ENCODE measurements at places on chromosomes 3 and 15.

- DNase-seq: no peak
Observed at GRCh38 chr3:65048151-65048550, 360.4 kb upstream of the ADAMTS9 start.

DNA sequence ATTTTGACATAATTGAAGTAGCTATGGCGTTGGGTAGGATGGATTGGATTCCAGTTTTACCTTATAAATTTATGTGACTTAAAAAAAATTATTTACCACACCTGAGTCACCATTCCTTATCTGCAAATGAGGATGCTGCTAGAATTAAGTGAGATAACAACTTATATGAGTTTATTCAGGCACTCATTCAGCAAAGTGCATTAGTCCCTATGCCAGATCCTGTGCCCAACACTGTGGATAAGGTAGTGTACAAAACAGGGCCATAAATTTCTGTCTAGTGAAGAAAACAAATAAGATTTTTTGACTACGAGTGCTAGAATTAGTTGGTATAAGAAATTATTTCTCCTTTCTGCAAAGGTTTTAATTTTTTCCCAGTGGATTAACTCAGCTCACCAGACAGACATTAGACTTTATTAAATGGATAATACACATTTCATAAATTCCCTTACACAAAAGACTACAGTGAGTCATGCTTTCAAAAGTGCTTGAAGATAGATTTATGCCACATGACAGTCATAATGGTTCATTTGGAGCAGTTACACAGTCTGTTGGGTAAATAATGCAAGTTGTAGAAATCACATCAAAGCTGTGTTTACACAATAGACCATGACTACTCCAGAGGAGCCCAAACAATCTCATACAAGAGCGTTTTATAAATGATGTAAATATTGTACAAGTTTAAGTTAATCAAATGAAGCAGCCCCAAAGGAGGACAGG lies 129.9 kb upstream of the TGFBR2 start:
- no peak for DNase-seq

- no peak for DNase-seq
Observed at GRCh38 chr3:107806021-107806420, 283.3 kb downstream of the BBX start.

DNA sequence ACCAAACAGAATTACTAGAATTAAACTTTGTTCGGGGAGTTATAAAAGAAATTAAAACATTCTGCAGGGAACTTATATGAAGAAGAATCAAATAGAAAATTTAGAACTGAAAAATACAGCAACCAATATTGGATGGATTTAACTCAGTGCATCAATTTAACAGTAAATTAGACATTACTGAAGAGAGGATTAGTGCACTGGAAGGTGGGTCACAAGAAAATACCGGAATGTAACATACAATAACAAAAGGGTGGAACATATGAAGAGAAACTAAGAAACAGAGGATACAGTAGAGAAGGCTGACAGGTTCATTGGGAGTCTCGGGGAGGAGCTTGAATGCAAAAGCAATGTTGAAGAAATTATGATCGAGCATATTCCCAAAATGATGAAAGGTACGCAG lies 56.3 kb downstream of the CDIN1 start:
- DNase-seq: no peak

GRCh38 chr15:26374806-26375205 lies 398.1 kb downstream of the GABRB3 start:
- no peak for DNase-seq

DNA sequence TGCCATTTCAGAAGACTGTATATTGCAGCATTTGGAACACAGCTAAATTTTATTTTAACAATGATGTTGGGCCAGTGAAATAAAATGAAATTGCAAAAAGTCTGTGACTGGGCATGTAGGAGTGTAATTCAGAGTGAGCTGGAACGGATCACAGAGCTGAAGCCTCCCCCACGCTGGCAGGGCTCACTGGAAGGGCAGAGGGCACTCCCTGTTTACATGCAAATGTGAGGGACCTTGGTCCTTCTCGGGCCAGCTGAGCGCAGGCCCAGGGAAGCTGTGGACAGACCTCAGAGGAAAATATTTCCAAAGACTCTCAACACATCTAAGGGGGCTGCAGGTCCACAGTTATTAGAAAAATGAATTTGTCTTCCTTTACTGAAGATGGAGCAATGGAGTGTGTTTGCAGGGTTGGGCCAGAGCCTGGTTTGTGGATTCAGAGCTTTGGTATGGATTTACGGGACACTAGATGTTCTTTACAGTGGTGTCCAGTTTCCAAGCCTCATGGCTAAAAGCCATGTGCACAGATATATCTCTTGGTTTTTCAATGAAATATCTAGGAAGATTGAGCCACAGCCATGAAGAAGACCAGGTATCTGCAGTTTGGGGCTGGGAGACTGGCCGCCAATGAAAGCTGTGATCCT lies 32.0 kb downstream of the TRPM1 start:
- no peak for DNase-seq

GRCh38 chr3:116256843-116257485 lies 188.3 kb downstream of the LSAMP start:
- DNase-seq: no peak

DNA sequence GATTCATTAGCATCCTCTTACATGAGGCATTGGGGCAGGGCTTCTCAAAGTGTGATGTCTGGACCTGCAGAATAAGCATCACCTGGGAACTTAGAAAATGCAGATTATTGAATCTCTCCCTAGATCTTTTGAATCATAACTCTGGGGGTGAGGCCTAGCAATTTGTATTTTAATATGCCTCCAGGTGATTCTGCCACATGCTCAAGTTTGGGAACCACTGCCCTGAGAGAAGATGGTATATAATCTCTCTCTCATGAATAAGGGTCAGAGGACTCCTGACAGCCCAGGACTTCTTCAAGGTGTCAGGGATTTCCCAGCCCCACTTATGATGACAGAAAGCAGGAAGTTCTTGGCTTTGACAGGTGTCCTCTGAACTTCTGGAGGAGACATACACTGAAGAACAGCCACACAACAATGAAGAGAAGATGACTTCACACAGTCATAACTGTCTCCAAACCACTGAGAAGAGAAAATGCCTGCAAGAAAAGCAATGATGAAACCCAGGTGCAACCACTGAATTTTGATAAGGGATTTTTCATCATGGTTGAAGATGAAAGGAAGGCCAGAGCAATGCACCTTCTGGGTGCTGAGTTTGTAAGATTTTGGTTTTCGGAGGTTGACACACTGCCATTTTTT lies 211.9 kb upstream of the MRPL3 start:
- DNase-seq: no peak

GRCh38 chr15:38479756-38480155 lies 25.8 kb downstream of the FAM98B start:
- no peak for DNase-seq

- no peak for DNase-seq
Observed at GRCh38 chr15:26967719-26968269, 3.2 kb upstream of the GABRG3 start.

GRCh38 chr3:69406163-69406562 lies 20.3 kb upstream of the FRMD4B start:
- no peak for DNase-seq

GRCh38 chr15:57992761-57993355 lies 72.7 kb downstream of the ALDH1A2 start:
- no peak for DNase-seq

GRCh38 chr3:90034038-90034437 lies 926.6 kb downstream of the EPHA3 start:
- DNase-seq: no peak

- no peak for DNase-seq
Observed at GRCh38 chr3:112403103-112403502, 70.1 kb downstream of the CD200 start.

GRCh38 chr3:78761126-78761525 lies 1006.7 kb downstream of the ROBO1 start:
- no peak for DNase-seq

DNA sequence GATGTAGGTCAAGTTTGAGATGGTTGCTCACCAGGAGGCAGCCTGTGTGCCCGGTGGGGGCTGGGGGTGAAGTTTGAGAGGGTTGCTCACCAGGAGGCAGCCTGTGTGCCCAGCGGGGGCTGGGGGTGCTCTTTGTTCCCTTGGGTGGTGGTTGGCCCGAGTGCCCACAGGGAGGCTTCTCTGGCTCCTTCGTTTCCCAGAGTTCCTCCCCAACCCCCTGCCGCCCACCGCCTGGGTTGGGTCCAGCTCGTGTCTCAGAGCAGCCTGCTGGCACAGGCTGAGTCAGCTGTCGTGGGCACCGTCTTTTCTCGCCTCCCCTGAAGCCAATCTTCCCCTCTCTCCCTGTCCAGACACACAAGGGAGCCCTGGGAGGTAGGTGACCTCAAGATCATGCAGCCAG lies 3.1 kb downstream of the APBA2 start:
- DNase-seq: no peak

GRCh38 chr15:63323798-63324563 lies 46.6 kb downstream of the APH1B start:
- no peak for DNase-seq

DNA sequence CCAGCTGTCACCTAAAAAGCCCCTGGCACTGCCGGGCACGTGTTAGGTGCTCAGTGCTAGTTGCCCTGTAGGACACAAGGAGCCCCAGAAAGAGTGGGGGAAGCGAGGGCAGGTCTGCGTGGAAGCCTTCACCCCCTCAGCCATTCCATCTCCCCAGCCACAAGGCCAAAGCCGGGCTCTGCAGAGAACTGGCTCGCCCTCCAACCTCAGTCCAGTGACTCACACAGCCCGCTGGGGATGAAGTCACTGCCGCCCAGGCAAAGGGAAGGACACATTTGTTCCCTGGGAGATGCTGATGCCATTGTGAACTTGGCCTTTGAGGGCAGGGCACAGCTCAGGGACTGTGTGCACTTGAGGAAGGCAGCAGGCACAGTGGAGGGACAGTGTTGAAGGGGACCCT lies 48.1 kb downstream of the IQSEC1 start:
- no peak for DNase-seq

DNA sequence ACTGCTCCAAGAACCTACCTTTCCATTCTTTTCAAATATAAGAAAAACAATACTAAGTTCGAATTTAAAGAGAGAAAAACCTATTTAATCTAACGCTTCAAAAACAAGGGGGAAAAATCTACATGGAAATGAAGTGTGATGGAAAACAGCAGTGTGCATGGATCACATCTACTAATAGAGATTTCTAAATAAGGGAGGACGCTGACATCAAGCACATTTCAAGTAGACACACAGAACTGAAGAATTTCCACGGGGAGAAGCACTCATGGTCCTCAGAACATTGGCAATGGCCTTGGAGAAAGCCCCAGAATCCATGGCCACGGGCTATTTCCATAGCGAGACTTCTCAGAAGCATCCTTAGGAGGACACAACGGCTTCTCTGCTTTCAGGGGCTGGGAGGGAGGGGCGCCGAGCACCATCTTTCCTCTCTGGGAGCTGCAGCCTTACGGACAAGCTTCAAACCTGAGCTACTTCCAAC lies 1.0 kb downstream of the TASOR start:
- no peak for DNase-seq

DNA sequence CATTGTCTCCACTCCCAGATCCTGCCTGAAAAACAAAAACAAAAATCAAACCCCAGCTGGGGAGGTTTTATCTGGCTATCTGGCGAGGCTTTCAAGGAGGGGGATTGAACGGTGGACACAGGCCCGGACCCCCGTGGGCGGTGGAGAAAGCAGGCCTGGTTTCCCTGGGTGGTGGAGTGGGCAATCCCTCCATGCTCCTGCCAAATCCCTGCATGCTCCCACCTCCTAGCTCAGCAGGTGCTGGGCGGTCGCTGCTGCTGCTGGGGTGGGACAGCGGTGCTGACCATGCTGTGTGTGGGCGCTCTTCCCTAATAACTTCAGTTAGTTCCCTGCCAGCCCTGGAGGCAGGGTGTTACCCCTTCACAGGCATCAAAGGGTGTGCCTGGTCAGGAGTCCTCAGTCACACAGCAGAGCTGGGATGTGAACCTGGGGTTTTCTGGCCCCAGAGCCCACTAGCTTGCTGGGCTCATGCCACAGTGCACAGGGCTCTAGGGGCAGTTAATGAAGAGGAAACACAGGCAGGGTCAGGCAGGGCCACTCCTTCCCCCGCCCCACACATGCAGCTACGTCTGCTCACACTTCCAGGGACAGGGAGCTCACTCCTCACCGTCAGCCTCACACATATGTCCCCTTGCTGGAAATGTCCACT lies 15.9 kb upstream of the PLXND1 start:
- no peak for DNase-seq

GRCh38 chr3:18716821-18717220 lies 291.7 kb upstream of the SATB1 start:
- DNase-seq: no peak

DNA sequence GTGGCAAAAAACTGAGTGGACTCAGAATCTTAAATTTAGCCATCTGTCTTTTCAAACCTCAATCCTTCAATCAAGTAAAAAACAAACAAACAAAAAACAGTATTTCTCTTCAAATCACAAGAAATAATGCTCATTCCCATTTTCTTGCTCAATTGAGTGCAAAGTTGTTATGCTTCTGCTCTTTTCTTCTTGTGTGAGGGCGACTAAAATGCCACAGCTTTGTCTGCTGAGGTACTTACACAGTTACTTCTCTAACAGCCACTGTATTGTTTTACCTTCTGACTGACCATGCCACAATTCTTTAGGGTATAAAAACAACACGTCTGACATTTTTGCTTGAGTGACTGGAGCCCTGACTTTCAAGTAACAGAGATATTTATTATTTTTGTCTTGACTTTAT lies 617.4 kb downstream of the NAALADL2 start:
- DNase-seq: no peak

- no peak for DNase-seq
Observed at GRCh38 chr3:30707825-30708224, 101.4 kb downstream of the TGFBR2 start.

GRCh38 chr3:3087716-3088465 lies 22.3 kb downstream of the IL5RA start:
- DNase-seq: no peak

DNA sequence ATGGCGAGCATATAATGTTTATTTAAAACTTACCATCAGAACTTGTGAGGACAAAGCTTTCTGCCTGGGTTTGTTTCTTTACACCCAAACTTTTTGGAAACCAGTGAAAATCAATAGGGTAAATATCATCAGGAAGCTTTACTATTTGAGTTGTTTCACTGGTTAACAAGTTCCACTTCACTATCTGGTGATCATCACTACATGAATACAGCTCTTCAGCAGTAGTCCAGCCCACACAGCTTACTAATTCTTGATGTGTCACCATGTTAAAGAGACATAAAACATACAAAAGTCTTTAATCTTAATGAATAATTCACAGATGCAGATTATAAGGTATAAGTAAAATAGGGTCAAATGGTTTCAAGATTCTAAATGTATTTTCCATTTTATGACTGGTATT lies 17.6 kb downstream of the IFT80 start:
- DNase-seq: no peak

- no peak for DNase-seq
Observed at GRCh38 chr3:176068750-176069149, 1128.5 kb downstream of the TBL1XR1 start.

GRCh38 chr3:4812591-4812990 lies 166.6 kb upstream of the BHLHE40 start:
- no peak for DNase-seq

- no peak for DNase-seq
Observed at GRCh38 chr3:72753495-72753894, 94.8 kb downstream of the SHQ1 start.

Measured in activated CD8-positive, alpha-beta memory T cell treated with anti-CD3 and anti-CD28 coated beads for 24 hours (primary cell).